ENCODE measurements at places on chromosomes 2 and 18.

DNA sequence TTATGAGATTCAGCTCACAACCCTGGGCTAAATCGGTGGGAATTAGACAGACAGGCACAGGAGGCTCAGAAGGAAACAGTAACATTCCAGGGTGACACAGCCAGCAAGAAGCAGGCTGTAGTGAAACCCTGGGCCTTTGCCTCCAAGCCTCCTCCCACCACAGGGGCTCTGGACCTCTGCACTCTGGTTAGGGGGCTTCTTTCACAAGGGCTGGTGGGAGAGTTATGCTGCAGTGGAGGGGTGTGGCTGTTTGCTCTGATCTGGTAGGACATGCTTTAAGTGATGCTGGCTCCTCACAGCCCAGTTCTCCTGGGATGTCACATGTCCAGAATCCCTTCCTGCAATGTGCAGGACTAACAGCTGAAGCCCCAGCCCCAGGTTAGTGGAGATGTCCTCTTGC, 109.9 kb downstream of the TGFA start:
- DNase-seq: no peak

GRCh38 chr2:163659224-163659623, 76.6 kb downstream of the FIGN start:
- no peak for DNase-seq

GRCh38 chr2:98892871-98893270, 43.2 kb downstream of the CRACDL start:
- DNase-seq: no peak

- no peak for DNase-seq
Measured at GRCh38 chr2:239550357-239550756, 149.5 kb upstream of the HDAC4 start.

GRCh38 chr2:119419065-119419464, 12.6 kb upstream of the TMEM37 start:
- no peak for DNase-seq

DNA sequence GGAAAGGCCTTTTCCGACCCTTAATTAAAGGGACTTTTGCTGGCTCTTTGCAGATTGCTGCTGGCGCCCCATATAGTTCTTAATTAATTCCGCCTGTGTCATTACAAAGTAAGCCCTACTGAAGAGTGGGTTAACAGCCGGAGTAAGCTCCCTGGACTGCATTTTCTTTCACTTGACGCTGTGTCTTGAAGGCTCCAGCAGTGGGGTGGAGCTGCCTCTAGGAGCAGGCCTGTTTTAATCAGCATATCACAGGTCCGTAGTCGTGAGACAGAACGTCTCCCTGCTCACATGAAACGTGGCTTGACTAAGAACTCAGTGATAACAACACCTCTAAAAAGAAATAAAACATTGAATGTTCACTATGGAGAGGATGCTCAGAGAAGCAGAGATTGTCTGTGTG, 329.9 kb upstream of the RAB12 start:
- no peak for DNase-seq

GRCh38 chr2:85680707-85681371, 12.8 kb upstream of the SFTPB start:
- DNase-seq: no peak

GRCh38 chr2:237909075-237909695, 49.8 kb downstream of the RAMP1 start:
- no peak for DNase-seq

DNA sequence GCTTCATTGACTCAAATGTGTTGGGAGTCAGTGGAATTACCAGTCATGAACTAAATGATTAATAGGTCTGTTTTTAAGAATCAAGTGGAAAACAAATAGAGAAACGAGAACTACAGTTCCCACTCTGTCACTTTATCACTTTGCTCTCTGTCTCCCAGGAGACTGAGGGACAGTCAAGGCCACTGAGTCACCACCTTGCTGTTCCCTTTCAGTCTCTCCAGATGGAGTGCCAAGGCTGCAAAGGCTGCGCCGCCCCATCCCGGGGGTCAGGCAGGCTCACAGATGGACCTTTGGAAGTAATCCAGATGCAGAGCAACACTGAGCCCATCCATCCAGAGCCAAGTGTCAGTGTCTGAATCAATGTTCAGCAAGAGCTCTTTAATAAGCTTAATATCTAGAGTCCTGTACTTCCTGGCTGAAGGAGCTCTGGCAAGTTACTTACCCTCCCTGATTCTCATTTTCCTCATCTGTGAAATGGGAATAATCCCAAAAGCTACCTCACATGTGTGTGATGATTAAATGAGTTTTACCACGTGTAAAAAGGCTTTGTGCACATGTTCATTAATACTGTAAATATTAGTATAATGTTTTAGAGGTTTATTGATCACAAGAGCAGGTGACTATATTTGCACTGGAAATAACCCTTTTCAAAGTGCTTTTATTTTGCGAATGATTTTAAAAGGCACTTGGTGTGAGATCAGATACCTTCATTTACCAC, 43.0 kb upstream of the EFEMP1 start:
- no peak for DNase-seq

GRCh38 chr2:240784629-240785423, 35.2 kb downstream of the KIF1A start:
- no peak for DNase-seq

GRCh38 chr2:237194081-237194480, 108.4 kb downstream of the COPS8 start:
- no peak for DNase-seq

DNA sequence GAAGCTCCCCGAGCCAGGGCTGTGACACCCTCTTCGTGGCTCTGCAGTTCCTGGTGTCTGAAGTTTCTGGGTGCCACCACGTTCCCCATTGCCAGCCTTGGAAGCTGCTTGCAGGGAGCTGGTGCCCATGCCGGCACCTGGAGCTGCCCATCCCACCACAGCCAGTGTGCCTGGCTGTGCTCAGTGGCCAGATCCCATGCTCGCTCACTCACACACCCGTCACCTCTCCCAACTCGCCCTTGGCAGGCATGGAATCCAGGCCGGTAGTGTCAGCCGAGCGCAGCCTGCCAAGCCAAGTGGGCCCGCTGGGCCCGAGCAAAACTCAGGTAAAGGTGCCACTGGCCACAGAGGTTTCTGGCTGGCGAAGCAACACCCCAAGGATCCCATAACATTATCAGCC, 370.2 kb downstream of the PTPRM start:
- DNase-seq: no peak

- DNase-seq: no peak
Measured at GRCh38 chr18:69985239-69985638, 37.6 kb upstream of the CD226 start.

- no peak for DNase-seq
Measured at GRCh38 chr2:98907966-98908905, 27.8 kb downstream of the CRACDL start.

DNA sequence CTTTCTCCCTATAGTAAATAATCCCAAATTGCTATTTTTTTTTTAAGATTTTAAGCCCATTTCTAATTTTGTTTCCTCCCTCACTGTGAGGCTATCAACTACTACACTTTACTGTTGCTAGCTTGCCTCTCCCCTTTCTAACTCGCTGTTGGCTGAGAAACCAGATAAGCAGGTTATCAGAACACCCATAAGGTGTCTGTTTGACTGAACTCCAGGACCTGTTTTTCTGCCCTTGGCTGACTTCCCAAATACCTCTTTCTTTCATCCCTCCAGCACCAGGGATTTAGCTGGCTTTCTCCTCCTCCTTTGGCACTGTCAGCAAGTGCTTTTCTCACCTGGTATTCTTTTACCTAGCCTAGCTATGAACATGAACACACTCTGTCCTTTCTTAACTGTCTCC, 11.1 kb downstream of the TRAK2 start:
- DNase-seq: no peak

DNA sequence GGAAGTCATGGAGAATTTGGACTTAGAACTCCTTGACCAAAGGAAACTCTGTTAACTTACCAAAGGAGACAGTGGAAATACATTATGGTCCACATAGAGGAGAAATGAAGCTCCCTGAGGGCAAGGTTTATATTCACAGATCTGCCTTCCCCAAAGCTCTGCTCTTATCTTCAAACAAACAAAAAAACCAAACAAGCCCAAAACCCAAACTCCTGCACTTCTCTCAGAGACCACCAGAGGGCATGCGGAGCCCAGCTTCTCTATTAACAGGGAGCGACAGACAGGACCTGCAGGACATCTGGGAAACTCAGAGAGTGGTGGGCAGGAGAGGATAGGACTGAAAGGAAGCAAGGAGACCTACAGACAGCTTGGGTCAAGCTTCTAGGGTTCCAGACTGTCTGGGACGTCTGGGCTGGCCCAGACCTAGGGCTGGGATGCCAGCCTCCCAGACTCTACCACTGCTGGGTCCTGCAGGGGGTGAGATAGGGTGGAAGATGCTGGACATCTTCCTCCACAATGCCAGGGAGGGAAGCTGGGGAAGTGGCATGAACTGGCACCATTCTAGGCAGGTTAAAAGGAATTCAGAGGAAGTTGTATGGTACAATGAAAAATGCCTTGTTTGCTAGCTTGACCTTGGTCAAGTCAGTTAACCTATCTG, 4.0 kb upstream of the WNT10A start:
- peak; percentile 53 for DNase-seq

DNA sequence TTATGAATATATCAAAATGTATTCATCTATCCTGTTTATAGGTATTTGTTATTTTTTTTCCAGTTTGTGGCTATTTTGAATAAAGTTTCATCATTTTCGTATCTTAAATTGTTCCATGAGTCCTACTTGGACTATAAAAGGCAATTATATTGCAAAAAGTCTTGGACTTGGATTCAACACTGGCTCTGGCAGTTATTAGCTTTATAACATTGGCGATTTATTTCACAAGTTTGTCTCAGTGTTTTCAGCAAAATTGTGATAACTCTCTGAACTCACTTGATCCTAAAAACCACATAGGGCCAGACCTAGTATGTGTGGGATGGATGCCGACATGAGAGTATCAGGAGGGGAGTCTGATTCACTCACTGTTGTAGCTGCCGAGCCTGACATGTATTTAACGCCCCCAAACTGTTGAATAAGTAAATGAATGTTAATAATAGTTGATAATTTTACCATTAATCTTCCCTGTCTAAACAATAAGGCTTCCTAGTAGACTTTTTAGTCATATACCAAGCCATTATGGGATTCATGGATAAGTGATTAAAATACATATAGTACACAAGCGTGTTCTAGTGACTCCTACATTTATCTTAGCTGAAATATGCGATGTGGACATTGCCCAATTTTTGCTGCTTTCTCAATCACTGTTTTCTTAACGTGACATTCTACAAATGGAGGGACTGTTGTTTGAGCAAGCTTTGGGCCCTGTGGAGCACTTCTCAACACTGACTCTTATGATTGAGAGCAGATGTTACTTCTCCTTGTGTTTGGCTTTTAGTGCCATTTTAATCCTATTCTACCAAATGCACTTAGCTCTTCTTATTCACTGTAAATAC, 907.6 kb downstream of the EPHA4 start:
- no peak for DNase-seq

DNA sequence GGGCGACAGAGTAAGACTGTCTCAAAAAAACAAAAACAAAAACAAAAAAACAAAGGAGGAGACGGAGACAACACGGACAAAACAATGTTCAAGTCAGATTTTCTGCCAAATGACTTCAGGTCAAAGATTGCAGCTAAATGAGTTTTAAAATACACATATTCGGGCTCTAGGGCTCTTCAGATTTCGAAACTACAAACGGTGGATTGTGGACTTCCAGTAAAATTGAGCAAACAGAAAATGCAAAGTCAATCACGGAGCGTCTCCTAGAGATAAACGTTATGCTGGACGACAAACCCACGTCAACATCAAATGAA, 558 bp downstream of the MRPS5 start:
- no peak for DNase-seq

- no peak for DNase-seq
Measured at GRCh38 chr2:217444932-217445331, 557.9 kb downstream of the TNS1 start.

GRCh38 chr18:68847219-68847837, 49.4 kb downstream of the CCDC102B start:
- no peak for DNase-seq

DNA sequence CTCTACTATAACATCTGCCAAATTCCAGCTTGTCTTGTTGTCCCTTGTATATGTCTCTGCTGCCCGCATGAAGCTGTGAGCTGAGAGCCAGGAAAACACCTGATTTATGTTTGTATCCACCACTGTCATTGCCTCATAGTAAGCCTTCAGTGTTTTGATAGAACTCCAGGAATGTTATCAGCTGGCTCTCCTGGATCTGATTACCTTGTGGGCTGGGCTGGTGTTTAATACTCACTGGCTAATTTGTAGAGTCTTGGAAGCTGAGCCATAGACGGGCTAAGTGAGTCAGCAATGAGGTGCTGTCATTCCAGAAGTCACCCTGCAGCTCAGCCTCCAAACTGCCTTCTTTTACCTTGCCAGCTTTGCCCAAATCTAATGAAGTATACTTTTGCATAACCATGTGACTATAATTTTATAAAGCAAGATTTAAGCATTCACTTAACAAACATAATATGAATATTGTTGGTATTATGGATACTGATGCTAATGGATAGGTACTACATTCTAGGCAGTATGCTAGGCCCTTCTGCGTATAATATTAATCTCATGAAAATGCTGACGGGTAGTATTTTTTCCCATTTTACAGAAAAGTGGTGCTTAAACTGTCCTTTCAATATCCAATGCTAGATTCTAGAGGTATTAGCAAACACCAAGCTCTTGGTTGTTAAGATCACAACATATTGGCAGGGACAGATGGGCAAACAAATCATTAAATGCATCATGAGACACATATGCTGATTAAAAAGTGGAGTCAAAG, 62.7 kb upstream of the GATA6 start:
- DNase-seq: no peak

GRCh38 chr2:83378921-83379320, 1080.2 kb downstream of the SUCLG1 start:
- no peak for DNase-seq
